Stimulated activated CD4-positive, alpha-beta T cell treated with anti-CD3 and anti-CD28 coated beads, Interleukin-4, amount 100 ng/mL, for 24 hours (primary cell): ENCODE measurements at places on chromosomes 12 and 14.

DNA sequence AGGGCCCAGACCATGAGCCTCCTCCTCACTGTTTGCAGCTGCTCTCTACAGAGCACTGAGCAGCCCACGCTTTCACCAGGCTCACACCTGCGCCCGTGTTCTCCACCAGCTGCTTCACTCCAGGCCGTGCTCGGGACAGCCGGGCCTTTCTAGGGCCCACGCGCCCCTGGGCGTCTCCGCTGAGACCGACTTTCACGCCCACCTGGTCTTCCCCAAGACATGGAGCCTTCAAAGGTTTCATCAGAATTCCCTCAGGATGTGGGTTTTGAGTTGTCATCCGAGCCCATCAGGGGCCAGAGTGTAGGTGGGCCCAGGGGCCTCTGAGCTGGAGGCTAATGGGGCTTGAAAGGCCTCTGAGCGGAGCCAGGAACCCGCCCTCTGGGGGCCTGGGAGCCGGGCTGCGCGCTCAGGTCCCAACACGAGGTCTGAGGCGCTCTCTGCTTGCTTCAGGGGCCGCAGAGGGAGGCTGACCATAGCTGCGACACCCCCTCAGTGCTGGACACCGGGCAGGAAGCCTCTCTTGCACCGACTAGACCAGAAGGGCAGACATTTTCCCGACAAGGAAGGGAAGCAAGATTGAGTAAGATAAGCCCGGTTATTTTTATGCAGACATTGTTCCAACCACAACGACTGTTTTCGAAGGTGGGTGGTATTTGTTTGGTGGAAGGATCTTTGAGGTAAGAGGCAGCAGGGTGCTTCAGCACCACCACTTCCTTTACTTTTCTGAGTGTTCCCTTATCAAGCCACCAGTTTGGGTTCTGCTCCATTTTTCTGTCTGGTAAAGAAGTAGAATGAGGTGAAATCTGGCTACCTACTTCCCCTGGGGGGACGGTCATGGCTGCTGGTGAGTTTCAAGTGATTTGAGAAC is 125.0 kb upstream of the FUT8 start:
- peak; percentile 57 for DNase-seq

DNA sequence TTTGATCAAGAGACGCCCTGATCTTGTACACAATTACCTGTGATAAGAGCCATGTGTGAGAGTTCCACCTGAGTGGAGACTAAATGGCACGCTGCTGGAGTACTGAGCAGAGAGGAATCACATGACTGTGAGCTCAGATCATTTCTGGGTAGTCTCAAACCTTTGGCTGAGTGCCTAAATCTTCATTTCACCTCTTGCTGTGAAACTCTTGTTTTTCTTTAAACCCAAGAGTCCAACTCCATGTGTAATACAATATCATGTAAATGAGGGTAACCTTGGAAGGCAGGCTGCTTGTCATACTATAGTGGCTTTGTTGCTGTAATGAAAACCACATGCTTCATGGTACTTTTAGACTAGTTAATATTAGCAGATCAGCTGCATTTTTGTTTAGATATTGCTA is 156.9 kb downstream of the CAND1 start:
- no peak for DNase-seq

- DNase-seq: no peak
Measured at GRCh38 chr14:76904100-76904739, 78.0 kb downstream of the LRRC74A start.

- DNase-seq: peak; percentile 45
Measured at GRCh38 chr14:98174041-98174440, 1098.0 kb downstream of the BCL11B start.

GRCh38 chr12:4784404-4785054 is 64.3 kb downstream of the GALNT8 start:
- DNase-seq: no peak
